DMS53 (cell line): ENCODE measurements at places on chromosomes 4 and X.

- DNase-seq = no peak
Observed at GRCh38 chr4:155617296-155617695, 49.4 kb upstream of the GUCY1A1 start.

DNA sequence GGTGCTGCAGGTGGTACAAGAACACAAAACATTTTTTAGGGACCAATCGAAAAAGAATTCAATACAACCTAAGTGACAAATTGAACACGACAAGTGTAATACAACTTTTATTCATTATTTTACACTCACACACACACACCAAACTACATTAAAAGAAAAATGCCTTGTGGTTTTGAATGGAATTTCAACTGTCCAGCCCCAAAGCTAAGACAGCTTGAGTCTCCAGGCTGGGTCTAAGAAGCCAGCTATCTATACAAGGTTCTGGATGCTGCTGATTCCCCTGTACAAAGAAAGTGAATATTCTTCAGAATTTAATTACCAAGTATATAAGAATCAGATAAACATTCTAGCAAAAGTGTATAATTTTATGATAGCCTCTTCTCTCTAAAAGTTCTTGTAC, 118.2 kb downstream of the PPP3CA start:
- DNase-seq = no peak

DNA sequence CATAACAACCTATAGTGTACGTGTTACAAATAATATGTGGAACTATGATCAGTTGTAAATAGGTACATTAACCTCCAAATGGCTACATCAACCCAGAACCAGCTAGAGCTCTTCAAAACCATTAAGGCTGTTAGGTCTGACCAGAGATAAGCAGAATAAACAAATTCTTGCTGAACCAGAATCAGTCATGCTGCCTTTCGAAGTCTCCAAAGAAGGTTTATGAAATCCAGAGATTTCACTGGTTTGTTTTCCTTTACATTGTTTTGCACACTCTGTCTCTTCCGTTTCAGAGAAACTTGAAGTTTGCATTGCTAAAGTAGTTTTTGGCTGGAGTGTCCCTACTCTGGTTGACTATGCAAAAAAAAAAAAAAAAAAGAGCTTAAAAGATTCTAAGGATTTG, 177.3 kb upstream of the SLIT2 start:
- no peak for DNase-seq

DNA sequence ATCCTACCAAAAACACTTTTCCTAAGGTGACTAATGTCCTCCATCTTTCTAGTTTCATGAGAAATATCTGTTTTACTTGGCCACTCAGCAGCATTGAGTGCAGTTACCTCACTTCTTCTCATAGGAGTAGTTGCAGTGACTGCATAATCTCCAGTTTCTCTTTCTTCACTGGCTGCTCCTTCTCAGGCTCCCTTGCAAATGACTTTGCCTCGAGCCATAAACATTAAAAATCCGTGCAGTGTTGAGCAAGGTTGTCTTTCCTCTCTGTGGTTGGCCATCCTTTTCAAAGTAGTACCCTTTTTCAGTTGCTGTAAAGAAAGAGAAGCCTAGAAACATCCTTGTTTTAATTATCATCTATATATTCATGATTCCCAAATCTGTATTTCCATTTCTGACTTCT, 10.2 kb upstream of the PRKG2 start:
- DNase-seq = no peak

- DNase-seq = no peak
Observed at GRCh38 chr4:174910271-174910670, 7.9 kb upstream of the ADAM29 start.
